ENCODE measurements at places on chromosomes 12 and 14.
A peak's percentile ranks its signal among the peaks of the same experiment; 100 is the strongest.

DNA sequence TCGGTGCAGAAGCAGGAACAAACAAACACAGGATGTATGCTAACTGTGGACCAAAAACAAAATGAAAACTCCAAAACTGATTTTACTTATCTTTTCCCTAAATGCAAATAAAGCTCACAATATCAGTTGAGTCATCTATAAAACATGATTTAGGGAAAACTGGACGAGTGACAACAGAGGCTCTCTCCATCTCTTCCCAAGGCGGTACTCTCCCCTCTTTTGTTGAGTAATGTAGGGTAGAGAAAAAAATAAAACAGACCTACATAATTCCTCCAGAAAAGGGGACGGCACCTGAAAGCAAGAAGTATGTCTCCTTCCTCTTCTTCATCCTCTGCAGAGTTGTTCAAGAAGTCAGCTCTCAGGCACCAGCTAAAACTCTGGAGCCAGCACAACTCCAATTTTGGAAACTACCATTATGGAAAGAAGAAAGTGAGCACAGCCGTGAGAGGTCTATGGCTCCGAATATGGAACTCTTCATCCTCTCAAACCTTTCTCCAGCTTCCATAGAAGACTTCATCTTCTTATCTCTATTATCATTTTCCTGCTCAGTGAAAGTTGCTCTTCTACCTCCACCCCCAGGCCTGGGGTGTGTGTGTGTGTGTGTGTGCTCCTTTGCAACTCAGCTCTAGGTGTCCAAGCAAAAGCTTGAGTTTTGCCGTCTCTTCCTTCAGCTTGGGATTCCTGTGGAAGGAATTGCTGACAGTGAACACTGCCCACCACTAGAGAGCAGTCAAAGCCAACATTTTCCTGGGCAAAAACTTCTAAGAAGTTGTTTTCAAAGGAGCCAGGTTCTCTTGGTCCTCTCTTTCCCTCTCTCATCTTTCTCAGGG lies 155.4 kb downstream of the DIO2 start:
- DNase-seq: peak; percentile 19

- DNase-seq: no peak
These were observed 24.0 kb downstream of the CCDC85C start for GRCh38 chr14:99579903-99580571.

- DNase-seq: no peak
These were observed 7.4 kb downstream of the RFLNA start for GRCh38 chr12:124302241-124302806.

DNA sequence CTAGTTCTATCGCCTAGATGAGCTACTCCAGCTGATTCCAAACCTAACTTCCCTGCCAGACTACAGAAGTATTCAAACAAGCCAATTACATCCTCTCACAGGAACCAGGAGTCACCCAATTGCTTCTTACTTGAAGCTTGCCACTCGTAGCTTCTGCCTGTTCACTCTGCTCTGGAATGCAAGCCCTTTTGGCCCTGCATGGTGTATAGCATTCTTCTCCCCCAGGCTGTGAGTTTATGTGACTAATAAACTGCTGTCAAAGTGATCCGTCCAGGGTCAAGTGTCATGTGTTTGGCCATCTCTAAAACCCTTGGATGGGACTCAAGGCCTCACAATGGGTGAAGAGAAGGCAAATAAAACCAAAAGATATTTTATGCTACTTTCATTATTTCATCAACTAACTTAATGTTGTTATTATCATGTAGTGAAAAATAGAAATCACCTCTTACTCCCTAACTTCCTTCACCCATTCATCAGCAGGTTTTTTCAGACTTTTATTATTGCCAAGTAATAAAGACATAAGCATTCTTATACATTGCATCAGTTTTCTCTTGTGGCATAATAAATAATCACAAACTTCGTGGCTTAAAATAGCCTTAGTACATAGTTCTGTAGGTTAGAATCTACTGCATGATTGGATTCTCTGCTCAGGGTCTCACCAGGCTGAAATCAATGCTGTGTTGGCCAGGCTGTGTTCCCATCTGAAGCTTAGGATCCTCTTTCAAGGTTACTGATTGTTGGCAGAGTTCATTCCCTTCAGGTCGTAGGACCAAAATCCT lies 1981.7 kb upstream of the FLRT2 start:
- DNase-seq: no peak

GRCh38 chr14:102171173-102172020 lies 31.7 kb downstream of the WDR20 start:
- DNase-seq: no peak

GRCh38 chr12:34390171-34390841 lies 368.0 kb downstream of the ALG10 start:
- DNase-seq: no peak

DNA sequence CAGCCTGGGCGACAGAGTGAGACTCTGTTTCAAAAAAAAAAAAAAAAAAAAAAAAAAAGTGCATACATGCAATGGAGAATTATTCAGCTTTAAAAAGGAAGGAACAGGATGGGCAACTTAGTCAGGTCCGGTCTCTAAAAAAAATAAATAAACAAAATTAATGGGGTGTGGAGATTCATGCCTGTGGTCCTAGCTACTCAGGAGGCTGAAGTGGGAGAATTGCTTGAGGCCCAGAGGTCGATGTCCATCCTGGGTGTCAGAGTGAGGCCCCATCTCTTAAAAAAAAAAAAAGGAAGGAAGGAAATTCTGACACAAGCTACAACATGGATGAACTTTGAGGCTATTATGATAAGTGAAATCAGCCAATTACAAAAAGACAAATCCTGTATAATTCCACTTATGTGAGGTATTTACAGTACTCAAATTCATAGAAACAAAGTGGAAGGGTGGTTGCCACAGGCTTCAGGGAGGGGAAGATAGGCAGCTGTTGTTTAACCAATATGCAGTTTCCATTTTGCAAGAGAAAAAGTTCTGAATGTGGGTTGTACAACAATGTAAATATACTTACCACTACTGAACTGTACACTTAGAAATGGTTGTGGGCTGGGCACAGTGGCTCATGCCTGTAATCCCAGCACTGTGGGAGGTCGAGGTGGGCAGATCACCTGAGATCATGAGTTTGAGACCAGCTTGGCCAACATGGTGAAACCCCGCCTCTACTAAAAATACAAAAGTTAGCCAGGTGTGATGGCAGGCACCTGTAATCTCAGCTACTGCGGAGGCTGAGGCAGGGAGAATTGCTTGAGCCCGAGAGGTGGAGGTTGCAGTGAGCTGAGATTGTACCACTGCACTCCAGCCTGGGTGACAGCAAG lies 12.3 kb upstream of the APOF start:
- DNase-seq: no peak

- DNase-seq: no peak
These were observed 54.4 kb upstream of the BMP4 start for GRCh38 chr14:54010981-54011380.

GRCh38 chr14:52852810-52853521 lies 61.6 kb upstream of the GNPNAT1 start:
- peak; percentile 68 for DNase-seq

- DNase-seq: no peak
These were observed 17.1 kb downstream of the LUM start for GRCh38 chr12:91094032-91094662.

DNA sequence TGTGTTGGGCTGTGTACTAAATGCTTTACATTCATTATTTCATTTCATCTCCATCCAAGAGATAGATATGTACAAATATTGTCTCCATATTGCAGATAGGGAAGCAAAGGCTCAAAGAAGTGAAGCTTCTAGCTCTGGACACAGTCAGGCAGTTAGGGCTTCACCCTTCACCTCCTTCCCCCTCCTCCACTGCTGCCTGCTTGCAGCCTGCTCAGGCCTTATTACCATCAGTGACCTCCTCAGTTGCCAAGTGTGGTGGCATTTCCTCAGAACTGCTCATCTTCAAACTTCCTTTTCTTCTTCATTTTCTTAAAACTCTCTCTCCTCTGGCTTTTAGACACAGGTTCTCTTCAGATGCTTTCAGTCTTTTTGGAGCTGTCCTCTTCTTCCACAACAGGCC lies 4.7 kb upstream of the GPATCH2L start:
- DNase-seq: no peak

GRCh38 chr14:21300892-21301291 lies 21.0 kb downstream of the RPGRIP1 start:
- DNase-seq: peak; percentile 55

DNA sequence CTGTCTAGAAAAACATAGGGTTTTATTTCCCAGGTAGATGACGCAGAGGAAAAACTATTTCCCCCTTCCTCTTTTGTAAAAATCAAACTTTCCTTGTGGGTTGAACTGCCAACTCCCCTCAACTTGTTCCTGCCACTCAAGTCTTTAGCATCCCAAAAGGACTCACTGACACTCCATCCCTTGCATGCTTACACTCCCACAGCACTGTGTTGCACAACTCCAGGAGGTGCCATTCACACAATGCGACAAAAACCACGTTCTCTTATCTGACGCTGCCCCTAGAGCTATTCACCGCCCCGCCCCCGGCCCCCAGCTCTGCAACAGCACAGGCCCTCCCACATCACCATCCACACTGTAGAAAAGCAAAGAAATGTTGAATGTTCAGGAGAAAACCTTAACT lies 16.9 kb upstream of the STON2 start:
- no peak for DNase-seq

GRCh38 chr14:88882236-88882635 lies 57.8 kb downstream of the TTC8 start:
- DNase-seq: no peak
